ENCODE measurements at places on chromosomes 3 and 15.

DNA sequence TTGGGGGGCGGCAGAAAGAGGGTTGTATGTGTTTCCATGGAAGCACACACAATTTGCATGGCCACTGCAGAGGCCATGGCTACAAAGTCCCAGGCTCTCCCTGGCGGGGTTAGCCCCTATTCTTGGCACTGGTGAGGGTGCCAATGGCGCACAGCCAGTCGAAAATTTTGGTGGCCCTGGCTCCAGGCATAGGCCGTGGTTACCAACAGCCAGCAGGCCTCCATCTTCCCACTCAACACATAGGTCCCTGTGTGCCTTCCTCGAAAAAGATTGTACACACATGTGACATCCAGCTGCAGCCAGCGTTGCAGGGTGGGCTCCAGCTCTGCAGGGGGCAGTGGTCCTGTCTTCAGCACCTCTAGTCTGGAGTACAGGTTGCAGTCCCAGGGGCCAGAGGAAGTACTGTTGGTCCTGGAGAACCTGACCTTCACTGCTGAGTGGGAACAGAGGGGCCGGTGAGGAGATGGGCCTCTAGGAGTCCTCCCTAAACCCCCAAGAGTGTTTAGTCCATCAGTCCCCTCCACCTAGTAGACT, 7.1 kb downstream of the P4HTM start:
- no peak for DNase-seq

DNA sequence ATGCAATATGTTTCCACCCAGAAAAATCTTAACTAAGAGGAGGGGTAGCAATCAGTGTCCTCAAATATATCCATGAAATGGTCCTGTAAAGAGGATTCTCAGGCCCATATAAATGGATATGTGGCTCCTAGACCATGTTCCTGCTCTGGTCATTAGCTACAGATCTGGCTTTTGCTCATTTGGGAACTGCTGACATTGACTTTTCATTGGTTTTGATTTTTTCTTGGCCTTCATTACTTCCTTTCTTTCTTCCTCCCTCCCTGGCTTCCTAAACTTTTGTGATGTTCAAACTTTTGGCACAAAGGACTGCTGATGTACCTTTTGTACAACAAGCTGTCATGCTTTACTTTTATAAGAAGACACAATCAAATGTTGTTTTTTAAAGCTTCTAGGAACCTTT, 41.6 kb upstream of the SNRK start:
- no peak for DNase-seq

DNA sequence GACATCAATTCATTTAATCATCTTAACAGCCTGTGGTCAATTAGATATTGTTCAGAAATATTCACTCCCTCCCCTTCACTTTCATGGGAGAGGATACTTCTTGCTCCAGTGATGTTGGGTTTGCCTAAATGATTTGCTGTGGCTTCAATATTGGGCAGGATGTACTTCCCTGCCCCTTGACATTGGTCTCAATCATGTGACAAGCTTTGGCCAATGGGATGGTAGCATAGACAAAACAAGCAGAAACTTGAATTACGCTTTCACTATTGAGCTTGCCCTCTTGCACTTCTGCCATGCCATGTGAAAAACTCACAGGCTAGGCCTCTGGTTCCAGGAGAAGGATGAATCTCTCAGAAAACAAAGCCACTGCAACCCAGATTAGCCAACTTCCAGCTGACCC, 42.2 kb upstream of the STT3B start:
- DNase-seq: no peak

DNA sequence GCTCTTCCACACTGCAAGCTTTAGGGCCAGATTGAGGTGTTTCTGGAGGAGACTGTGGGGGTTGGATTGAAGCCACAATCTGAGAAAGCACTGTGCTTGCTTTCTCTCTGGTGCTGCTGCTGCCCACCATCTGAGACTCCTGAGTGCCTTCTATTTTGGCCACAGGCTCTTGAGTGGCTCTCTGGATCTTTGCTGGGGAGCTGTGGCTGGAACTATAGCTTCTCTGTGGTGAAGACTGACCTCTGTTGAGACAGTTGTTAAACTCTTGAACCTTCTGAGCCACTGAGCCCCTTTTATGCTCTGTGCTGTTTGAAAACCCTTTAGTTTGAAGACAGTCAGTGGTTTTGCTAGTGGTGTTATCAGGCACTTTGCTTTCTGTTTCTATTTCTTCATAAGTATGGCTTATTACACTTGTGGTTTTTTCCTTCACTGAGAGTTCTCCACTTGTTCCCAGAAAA, 108.7 kb upstream of the TSPAN3 start:
- no peak for DNase-seq

DNA sequence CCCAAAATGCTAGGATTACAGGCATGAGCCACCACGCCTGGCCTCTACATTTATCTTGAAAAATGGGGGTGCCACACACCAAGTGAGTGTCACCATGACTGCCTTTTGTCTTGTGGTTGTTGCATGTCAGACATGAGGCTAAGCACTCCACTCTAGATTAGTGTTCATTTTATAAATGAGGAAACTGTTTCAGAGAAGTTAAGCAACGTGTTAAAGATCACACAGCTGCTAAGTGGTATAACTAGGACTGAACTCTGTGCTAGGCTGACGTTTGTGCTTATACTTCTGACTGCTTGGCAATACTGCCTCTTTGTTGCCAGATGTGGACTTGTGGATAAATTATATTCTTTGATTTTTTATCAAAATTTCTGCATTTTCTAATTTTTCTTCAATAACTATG, 50.8 kb upstream of the SMAD6 start:
- DNase-seq: no peak

GRCh38 chr3:187830181-187830580, 84.9 kb upstream of the BCL6 start:
- no peak for DNase-seq
